ENCODE measurements at places on chromosomes 12 and 14.

- no peak for DNase-seq
Measured at GRCh38 chr14:85595981-85596380, 66.0 kb downstream of the FLRT2 start.

DNA sequence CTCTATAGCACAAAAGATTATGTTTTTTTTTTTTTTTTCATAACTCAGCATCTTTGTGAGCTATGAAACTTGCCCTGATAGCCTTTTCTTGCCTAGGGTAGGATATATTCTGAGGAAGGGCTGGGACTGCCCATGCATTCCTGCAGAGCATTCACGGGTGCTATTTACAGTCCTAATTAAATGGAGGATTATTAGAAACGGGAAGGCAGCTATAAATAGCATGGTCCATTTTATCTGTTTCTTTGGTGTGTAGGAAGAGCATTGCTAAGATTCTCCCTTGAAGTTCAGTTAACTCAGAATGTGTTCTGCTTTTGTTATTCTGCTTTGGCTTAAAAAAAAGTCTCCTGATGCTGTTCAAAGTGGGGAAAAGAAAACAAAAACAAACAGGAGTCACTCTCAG, 630.9 kb downstream of the DIO2 start:
- DNase-seq = no peak

DNA sequence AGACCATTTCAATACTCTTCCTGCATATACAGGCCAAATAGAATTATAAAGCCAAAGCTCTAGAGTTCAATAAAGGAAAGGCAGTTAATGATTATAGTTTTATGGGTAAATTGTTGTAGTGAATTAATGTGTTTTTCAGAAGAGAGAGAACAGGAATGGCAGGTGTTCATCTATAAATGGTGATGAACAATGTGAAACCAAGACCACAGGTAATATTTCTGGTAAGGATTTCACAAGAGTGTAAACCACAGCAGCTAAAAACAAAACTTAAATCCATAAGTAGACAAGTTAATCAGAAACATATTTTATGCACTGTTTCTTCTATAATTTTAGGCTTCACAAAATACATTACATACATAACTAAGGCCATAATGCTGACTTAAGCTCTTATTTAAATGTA, 204.4 kb downstream of the SYT1 start:
- DNase-seq = no peak

DNA sequence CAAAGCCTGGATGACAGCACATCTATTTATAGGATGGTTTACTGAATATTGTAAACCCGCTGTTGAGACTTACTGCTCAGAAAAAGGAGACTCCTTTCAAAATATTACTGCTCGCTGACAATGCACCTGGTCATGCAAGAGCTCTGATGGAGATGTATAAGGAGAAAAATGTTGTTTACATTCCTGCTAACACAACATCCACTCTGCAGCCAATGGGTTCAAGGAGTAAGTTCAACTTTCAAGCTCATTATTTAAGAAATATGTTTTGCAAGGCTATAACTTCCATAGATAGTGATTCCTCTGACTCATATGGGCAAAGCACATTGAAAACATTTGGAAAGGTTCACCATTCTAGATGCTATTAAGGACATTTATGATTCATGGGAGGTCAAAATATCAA, 201.7 kb downstream of the SNAPC1 start:
- no peak for DNase-seq

Data from NCI-H460 (cell line).